ENCODE measurements at places on chromosomes 11 and 22.

- no peak for DNase-seq
Observed at GRCh38 chr11:8839957-8840945, 70.7 kb upstream of the AKIP1 start.

- DNase-seq: peak; percentile 72
Observed at GRCh38 chr11:114099392-114100178, 40.1 kb downstream of the ZBTB16 start.

GRCh38 chr11:67283481-67283963 is 5.6 kb upstream of the ANKRD13D start:
- DNase-seq: peak; percentile 70

GRCh38 chr22:17866621-17867020 is 92.4 kb upstream of the BID start:
- no peak for DNase-seq

DNA sequence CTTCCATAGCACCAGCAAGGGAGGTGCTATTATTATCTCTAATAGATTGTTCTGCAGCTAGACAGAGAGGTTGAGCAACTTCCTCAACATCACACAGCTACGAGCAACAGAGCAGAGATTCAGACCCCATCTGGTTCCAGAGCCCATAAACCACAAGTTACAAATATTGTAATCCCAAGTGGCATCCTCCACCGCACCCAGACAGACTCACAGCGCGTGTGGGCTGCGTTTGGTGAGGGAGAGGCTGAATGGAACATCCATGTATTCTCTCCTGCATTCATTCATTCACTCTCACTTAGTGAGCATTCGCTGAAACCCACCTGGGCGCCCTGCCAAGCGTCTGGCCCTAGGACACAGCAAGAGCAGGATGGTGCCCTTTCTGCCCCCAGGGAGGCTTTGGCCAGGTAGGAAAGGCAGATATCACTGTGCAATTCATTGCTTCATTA is 33.5 kb downstream of the LIF start:
- peak; percentile 58 for DNase-seq

DNA sequence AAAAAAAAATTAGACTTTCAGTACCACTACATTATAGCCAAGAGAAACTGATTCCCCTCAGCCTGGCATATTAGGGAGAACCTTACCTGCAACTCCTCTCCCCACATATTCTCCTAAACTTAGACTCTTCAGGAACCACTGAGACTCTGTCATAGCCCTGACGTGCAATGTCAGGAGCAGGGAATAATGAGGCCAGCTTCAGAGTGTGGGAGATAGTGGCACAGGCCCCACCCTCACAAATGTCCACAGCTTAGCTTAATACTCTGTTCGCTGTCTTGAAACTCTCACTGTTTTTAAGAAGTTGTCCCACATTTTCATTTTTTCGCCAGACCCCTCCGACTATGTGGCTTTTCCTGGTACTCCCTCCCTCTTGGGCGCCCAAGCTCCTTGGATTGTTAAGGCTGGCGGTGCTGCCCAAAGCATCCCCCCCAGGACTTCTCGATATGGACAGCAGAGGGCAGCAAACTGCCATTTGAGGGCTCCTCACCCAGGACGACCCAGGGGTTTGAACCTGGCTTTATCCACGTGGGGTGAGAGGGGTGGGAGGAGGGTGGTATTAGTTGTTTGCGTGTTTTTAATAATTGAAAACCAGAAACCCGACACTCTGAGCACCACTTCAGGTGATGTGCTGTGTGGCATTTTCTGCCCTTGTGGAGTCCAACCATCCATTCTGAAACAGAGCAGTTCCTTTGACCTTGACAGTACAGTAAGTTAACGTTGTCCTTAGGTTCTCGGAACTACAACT is 45.2 kb upstream of the RASSF10 start:
- peak; percentile 75 for DNase-seq

DNA sequence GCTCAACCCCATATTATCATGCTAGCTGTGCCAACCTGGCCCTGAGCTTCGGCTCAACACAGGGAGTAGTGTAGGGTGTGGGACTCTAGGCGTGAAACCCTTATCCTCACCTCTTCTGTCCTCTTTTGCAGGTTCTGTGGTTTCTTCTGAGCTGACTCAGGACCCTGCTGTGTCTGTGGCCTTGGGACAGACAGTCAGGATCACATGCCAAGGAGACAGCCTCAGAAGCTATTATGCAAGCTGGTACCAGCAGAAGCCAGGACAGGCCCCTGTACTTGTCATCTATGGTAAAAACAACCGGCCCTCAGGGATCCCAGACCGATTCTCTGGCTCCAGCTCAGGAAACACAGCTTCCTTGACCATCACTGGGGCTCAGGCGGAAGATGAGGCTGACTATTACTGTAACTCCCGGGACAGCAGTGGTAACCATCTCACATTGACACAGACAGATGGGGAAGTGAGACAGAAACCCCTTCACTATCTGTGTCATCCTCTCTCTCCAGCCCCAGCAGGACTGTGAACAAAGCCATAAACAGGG is 76.4 kb downstream of the GGTLC2 start:
- DNase-seq: peak; percentile 67

DNA sequence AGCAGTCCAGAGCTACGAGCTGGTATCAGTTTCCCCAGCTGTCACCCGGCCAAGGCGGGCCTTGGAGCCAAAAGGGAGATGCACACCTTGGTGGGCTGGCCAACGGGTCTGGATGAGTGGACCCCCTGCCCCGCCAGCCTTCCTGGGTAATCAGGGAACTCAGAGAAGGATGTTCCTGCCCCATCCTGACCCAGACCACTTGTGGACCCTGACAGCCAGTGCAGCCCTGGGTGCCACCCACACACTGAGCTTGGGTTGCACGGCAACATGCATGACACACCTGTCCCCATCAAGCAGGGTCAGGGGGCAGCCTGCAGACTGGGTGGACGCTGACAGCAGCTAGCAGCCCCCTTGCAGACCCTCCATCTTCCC is 8.6 kb downstream of the SLC25A1 start:
- DNase-seq: no peak

DNA sequence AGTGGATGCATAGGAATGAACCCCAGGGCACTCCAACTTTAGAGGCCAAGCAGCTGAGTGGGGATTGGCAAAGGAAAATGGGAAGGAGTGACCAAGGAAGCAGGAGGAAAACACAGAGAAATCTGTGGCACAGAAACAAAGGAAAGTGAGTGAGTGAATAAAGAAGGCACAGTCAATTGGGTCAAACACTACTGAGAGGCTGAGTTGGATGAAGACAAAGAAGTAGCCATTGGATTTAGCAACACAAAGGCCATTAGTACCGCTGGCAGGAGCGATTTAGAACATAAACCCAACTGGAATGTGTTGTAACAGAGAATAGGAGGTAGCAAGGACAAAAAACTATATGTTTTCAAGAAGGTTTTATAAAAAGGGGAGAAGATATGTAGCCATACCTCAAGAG is 6.6 kb upstream of the NXPE1 start:
- DNase-seq: no peak

DNA sequence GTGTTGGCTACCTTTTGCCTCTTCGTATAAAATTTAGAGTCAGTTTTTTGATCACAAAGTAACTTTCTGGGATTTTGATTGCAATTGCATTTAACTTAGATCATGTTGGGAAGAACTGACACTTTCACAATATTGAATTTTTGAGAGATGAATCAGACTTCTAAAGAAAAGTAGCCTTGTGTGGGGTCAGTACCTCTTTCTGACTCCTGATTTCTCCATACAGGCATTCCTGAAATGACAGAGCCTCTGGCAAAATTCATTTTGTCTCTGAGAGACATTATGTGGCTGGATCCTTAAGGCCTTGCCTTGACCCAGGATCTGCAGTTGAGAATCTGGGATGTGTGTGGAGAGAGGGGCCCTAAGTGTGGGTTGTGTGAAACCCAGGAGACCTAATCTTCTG is 37.8 kb downstream of the PPFIBP2 start:
- no peak for DNase-seq

DNA sequence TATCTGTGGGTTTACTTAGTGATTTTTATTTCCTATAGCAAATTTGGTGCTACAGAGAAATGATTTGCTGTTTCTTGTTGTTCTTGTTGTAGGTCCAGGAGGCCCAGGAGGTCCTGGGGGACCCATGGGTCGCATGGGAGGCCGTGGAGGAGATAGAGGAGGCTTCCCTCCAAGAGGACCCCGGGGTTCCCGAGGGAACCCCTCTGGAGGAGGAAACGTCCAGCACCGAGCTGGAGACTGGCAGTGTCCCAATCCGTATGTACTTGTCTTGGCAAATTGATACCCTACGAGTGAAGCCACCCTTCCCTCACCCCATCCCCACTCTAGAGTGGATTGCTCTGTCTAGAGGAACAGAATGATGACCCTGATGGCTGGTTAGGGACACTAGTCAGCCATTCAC is 7.8 kb upstream of the GAS2L1 start:
- no peak for DNase-seq

DNA sequence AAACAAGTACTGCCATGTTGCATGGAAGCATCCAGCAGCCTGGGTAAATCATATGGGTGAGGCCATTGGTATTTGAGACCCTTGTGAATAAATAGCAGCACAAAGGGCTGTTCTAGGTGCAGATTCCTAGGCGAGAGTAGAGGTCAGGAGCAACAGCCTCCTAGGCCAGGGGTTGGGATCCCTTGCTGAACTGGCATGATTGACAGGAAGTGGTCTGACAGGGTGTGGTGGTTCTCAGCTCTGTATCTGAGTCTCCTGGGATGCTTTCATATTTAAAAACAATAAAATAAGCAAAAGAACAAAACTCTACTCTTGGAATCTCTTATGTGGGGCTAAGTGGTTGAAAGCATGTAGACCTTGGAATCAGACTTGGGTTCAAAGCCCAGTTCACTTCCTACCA is 35.8 kb downstream of the INSC start:
- no peak for DNase-seq

DNA sequence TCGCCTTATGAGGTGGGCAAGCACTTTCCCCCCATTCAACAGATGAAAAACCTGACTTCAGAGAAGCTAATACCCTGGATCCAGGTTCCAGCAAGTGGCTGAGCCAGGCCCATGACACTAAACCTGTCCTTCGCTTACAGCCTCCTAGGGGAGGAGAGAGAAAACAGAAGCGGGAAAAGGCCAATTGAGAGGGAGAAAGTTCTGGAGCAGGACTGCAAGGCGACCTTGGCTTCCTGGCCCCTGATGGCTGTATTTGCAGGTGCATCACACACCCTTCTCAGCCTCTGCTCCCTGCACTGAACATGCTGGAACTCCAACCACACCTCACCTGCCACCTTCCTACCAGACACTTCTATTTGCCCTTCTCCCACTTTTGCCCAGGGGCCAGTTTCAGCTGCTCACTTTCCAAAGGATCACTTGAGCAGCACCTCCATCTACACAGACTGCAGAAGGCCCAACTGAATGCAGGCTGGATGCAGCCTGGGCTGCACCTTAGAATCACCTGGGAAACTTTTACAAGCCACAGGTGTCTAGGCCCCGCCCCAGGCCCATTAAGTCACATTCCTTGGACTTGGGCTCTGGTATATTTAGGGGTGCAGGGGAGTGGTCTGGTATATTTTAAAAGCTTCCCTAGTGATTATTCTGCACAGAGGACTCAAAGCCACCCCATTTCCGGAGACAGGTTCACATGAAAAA is 14.3 kb upstream of the ADA2 start:
- DNase-seq: no peak

DNA sequence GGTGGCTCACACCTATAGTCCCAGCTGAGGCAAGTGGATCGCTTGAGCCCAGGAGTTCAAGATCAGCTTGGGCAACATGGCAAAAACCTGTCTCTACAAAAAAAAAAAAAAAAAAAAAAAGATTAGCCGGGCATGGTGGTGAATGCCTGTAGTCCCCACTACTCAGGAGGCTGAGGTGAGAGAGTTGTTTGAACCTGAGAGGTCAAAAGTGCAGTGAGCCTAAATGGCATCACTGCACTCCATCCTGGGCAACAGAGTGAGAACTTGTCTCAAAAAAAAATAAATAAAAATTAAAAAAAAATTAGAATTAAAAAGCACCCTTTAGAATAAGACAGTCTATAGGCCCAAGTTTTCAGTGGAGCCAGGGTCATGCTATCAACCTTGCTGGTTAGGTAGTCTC is 95.5 kb downstream of the PDHX start:
- no peak for DNase-seq

- DNase-seq: no peak
Observed at GRCh38 chr11:81241672-81242275, 1491.9 kb downstream of the FAM181B start.

GRCh38 chr11:46275964-46276641 is 1.4 kb upstream of the CREB3L1 start:
- no peak for DNase-seq
